ENCODE measurements at places on chromosomes 16 and 17.

GRCh38 chr17:10229181-10229580 lies 30.8 kb upstream of the GAS7 start:
- no peak for DNase-seq

- no peak for DNase-seq
These were observed 129.1 kb downstream of the SNX11 start for GRCh38 chr17:48236681-48237134.

DNA sequence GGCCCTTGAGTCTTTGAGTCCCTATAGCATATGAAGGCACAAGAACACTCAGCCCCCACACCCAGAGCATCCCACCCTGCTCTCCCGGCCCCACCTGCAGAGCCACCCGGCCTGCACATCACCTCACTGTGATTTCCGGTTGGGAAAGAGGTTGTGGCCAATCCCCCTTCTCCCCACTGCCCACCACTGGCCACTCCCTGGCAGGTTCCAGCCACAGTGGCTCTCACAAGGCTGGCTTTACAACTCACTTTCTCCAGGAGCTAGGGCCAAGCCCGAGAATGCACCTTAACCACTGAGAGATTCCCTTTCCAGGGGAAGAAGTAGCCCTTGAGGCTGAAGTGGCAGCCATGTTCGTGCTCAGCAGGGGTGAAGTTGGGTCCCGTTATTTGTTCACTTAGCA lies 123.9 kb downstream of the C16orf78 start:
- DNase-seq, result no peak

- no peak for DNase-seq
These were observed 5.2 kb upstream of the RGS9 start for GRCh38 chr17:65131946-65132345.

DNA sequence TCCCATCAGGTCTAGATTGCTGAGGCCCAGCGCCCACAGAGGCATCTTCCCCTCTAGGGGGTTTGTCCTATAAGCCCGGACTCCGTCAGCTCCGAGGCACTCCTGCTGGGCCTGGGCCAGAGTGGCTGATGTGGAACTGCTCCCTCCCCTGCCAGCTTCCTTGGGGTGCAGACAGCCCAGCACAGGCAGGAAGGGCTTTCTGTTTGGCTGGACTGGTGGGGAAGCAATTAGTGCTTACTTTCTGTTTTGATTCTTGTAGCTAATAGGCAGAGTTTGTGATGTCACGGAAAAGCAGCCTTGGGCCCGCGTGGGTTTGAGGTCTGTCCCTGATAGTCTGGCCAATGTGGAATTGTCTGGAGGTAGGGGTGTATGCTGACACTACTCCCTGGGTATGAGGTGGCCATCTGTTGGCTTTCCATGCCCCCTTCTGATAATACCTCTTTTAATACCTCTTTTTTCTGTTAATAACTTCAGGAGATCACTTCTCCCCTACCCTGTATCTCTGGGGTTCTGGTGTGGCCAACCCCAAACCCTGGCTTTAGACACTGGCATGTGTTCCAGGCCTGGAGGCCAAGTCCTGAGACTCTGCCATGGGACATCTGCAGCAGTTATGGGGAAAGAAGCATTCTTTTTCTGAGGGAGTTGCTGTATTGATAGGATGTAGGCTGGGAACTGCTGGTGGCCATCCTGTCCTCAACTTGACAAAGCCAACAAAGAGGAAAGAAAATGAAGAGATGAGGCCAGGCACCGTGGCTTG lies 190.9 kb downstream of the RAB11FIP4 start:
- no peak for DNase-seq

DNA sequence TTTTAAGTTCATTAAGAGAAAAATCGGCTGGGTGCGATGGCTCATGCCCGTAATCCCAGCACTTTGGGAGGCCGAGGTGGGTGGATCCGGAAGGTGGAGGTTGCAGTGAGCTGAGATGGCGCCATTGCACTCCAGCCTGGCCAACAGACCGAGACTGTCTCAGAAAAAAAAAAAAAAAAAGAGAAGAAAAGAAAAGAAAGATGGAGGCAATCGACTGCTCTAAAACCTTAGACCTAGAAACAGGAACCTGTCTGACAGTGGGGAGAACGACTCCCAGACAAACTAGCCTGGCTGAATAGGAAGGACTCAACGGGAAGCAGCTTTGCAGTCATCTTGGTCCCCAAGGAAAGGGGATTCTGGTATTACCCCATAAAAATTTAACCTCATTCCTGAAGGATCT lies 13.7 kb downstream of the MRC2 start:
- DNase-seq, result no peak

GRCh38 chr16:86062271-86062965 lies 163.5 kb downstream of the IRF8 start:
- no peak for DNase-seq

All from stimulated activated CD8-positive, alpha-beta memory T cell treated with anti-CD3 and anti-CD28 coated beads, Interleukin-4, amount 100 ng/mL, for 4 hours (primary cell).